ENCODE measurements at places on chromosomes 6 and 20.

DNA sequence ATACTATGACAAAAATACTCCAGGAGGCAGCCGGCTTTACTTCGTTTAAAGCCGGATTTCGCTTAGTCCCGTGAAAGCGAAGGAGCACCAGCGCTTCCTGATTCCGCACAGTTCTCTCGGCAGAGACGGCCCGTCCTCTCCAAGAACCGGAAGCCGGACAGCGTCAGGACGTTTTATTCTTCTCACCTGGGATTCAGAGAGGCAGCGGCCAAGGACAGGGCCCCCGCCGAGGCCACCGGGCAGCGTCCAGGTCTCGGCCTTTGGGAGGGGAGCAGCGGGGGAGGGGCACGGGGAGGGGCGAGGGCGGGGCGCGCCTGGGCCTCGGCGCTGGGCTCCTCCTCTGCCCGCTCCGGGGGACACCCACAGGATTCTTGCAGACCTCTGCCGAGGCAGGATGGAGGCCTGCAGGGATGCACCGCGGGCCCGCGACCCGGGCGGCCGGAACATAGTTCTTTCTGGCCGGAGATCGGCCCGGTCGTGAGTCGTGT, 2.8 kb upstream of the DIDO1 start:
- H3K27ac ChIP-seq = no peak overlapping the region
- H3K4me1 ChIP-seq = peaks cover 37% of the 10 kb centered on the region
- no peaks in the 10 kb centered on the region for H3K27me3 ChIP-seq
- peak overlapping the region; percentile 24 for H3K4me3 ChIP-seq

- no peaks in the 10 kb centered on the region for H3K36me3 ChIP-seq
- H3K27me3 ChIP-seq = no peaks in the 10 kb centered on the region
- DNase-seq = no peak
- peaks cover 9% of the 10 kb centered on the region for H3K4me1 ChIP-seq
- no peak overlapping the region for H3K4me3 ChIP-seq
- H3K27ac ChIP-seq = no peak overlapping the region
Observed at GRCh38 chr6:50070101-50070500, 20.4 kb upstream of the DEFB112 start.

DNA sequence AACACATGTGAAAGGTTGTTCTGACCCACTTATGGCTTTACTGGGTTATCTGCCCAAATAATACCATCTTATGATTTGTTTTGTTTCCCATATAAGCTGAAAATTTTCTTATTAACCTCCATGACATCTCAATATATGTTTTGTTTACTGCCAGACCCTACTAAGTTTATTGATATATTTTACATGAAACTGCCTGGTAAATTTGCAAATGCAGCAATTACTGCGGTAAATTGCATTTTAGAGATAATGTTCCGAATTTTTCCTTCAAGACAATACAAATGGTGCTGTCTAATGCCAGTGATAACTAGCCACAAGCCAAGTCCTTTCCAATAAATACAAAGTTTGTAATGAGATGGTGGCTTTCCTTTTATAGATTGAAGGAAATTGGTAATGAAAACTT, 275.9 kb downstream of the SAMD5 start:
- H3K4me1 ChIP-seq = no peaks in the 10 kb centered on the region
- H3K4me3 ChIP-seq = no peak overlapping the region
- no peaks in the 10 kb centered on the region for H3K36me3 ChIP-seq
- no peaks in the 10 kb centered on the region for H3K27me3 ChIP-seq
- no peak for DNase-seq

- no peak for DNase-seq
- peaks cover 20% of the 10 kb centered on the region for H3K27me3 ChIP-seq
- no peak overlapping the region for H3K27ac ChIP-seq
- H3K36me3 ChIP-seq = no peaks in the 10 kb centered on the region
Observed at GRCh38 chr20:63765902-63766301, 26.3 kb downstream of the SLC2A4RG start.

DNA sequence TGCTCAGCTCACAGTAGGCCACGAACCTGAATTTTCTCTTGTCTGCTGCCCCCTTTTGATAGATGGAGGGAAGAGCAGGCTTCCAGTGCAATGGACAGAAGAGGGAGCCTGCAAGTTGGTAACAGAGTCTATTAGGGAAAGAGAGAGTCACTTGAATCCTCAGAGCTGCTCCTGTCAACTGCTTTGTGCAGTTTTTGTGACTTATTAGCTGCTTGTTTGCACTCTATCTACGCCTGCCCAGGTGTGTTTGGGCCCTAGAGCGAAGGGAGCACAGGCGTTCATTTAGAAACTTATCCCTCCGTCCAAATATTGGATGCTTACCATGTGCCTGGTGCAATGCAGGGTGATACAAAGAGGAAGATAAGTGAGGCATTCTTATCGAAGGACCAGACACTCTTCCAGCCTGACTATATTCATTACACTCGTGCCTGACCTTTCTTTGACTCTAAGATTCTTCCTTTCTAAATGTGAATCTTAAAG, 11.6 kb upstream of the SLC2A12 start:
- no peaks in the 10 kb centered on the region for H3K36me3 ChIP-seq
- peak; percentile 77 for DNase-seq
- no peak overlapping the region for H3K4me3 ChIP-seq
- H3K4me1 ChIP-seq = peaks cover 36% of the 10 kb centered on the region
- no peaks in the 10 kb centered on the region for H3K27me3 ChIP-seq

DNA sequence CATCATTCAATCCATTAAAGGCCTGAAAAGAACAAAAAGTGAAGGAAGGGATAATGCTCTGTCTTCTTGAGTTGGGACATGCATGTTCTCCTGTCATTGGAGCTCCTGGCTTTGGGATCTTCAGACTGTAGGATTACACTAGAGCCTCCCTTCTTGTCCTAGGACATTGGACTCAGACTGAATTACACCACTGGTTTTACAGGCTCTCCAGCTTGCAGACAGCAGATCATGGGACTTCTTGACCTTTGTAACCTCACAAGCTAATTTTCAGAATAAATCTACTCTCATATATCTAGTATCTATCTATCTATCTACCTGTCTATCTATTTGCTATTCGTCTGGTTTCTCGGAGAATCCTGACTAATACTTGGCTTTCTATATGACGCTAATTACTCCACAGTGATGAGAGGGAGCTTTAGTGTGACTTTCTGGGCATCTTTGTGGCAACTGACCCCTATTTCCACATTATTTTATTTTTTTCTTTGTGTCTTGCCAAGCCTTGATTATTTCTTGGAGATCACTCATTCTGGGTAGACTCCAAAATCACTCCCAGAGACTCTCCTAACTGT, 151.9 kb upstream of the ZNF184 start:
- H3K36me3 ChIP-seq = peaks cover 5% of the 10 kb centered on the region
- DNase-seq = no peak
- H3K4me3 ChIP-seq = no peak overlapping the region
- peaks cover 24% of the 10 kb centered on the region for H3K4me1 ChIP-seq
- H3K27ac ChIP-seq = no peak overlapping the region
